Gastrocnemius medialis (tissue), 4 donors: ENCODE measurements at places on chromosomes 4 and X.

GRCh38 chr4:18686338-18687037, 664.9 kb upstream of the LCORL start:
- no peak for DNase-seq

GRCh38 chrX:123809854-123810375, 49.9 kb upstream of the XIAP start:
- DNase-seq = no peak

GRCh38 chr4:53055274-53055673, 193.2 kb downstream of the RASL11B start:
- DNase-seq = no peak

DNA sequence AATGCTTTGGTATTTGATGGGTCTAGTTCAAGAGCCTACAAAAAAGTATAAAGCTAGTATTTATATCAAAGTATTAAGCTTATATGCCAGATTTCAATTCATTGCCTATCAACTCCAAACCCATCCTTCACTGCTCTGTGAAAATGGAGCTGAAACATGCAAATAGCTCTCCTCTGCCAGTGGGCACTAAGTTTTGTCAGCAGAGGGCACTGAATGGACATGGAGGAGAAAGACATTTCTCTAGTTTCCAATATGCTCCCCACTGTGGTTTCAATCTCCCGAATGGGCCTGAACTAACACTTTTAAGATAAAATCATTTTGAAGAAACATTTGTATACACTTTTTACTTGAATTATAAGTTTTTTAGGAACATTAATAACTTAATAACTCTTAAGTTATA, 12.4 kb downstream of the PPID start:
- no peak for DNase-seq

- DNase-seq = no peak
Observed at GRCh38 chrX:119692191-119693039, 553 bp downstream of the SEPTIN6 start.

DNA sequence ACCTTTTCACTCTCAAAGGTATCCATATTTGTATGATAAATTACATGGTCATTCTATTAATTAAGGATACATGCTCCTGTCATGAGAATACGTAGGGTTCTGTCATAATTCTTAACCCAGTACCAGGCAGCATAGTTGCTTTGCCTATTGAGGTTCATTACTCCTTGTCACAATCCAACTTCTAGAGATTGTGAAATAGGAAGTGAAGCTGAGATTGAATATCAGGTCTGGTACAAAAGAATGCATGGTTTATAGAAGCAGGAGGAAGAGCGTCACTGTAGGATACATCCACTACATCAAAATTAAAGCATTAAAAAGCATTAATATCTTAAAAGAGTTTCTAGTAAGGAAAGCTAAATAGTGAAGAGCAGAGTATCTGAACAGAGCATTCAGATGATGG, 647.0 kb downstream of the IQCM start:
- no peak for DNase-seq

- DNase-seq = no peak
Observed at GRCh38 chr4:1330761-1331590, 16.0 kb upstream of the UVSSA start.

- DNase-seq = no peak
Observed at GRCh38 chrX:109384699-109385098, 97.2 kb downstream of the GUCY2F start.

GRCh38 chr4:11194431-11194830, 234.3 kb downstream of the HS3ST1 start:
- no peak for DNase-seq

DNA sequence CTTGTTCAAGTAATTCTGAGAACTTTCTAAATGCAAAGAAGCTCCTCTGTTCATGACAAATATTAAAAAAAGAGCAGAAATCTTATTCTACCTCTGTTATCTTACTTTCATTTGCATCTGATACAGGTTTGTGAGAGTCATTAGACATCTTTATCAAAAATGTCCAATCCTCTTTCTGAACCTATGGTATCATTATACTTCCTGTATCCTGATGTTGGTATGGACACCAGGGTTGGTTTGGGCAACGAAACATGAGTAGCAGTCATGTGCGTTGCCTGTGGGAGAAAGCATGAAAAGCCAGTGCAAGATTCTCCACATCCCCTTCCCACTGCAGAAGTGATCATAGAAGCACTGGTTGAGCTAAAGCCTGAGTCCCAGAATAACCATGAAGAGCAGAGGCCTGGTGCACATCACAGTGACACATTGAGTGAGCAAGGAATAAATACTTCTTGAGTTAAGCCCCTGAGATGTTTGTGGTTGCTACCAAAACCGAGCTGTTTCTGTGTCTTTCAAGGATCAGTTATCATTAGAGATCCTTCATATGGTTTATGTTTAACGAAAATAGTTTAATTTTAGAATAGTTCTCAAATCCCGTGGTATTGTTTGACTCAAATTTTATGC, 197.2 kb downstream of the BANK1 start:
- DNase-seq = no peak
